RCC 7860 (cell line): ENCODE measurements at places on chromosomes 6 and 20.

GRCh38 chr6:133895573-133896343, 6.8 kb downstream of the TCF21 start:
- no peak for DNase-seq

GRCh38 chr20:4512891-4513550, 208.7 kb upstream of the PRND start:
- DNase-seq = peak; percentile 89

DNA sequence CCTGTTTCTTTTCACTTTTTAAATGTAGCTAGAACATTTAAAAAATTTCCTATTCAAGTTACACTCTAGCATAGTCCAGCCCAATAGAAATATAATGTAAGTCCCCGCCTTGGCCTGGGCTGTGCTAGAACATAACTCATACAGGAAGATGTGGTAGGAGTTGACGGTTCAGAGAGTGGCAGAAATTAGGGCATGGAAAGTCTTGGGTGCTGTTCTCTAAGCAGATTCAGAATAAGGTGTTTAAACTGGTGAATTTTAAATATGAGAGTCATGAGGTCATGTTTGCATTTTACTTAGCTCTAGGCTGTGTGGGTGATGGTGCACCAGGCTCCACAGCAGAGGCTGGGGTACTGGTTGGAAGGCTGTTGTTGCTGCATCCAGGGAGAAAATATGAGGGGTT, 256.5 kb downstream of the FARS2 start:
- DNase-seq = no peak

DNA sequence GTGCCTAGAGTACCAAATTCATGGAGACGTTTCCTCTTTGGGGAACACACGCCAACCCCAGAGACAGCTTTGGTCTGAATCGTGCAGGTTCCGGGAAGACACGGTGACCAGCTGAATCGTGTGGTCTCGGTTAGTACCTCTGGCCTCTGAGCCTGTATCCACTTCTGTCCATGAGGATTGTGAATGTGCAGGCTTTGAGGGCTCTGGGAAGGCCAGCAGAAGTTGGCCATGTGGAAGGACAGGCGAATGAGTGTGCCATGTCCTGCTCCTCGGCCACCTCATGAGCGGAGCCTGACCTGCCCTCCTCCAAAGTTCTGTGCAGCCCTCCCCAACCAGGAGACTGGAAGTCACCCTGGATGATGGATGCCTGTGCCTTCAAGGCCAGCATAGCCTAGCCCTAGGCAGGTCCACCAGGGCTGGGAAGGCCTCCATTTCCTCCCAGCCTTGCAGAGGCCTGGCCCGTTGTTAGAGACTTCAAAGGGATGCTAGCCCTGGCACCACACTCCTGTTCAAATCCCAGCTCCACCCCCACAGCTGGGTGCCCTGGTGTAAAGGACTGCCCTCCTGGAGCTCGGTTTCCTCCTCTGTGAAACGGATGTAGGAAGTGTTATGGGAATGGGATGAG, 1.7 kb upstream of the TMEM74B start:
- no peak for DNase-seq

- no peak for DNase-seq
Measured at GRCh38 chr6:140660295-140660694, 1285.8 kb upstream of the CITED2 start.

GRCh38 chr6:108883172-108883571, 35.0 kb downstream of the ARMC2 start:
- no peak for DNase-seq

DNA sequence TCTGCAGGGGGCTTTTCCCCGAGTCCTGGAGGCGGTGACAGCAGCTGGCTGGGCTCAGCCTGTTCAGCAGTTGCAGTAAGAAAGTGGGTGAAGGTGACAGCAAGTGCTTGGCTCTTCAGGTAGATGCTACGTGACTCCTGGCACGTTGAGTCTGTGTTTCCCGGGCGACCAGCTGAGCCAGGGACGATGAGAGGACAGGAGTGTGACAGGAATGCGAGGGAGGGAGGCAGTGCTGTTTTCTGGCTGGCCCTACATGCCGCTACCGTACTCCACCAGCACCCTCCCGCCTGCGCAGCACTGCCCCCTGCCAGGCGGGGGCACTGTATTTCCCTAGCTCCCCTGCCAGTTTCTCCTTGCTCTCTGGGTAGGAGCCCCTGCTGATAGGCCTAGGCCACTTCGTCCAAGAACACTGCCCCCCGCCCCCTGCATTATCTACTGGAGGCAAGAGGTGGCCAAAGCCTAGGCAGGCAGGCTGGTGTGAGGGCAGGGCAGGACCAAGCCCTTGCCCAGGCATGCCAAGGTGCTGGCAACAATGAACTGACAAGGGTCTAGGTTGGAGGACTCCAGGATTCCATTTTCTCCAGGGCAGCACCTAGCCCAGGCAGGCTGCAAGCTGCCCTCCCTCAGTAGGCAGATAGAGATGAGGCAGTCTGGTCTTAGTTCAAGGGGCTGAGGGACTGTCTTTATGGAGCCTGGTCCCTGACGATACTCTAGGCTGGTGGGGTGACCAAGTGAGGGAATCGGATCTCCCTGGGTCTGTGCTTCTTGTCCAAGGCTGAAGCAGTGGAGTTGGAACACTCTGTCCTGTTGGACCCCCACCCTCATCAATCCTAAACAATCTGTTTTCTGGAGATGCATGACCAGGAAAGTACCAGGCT, 19.2 kb downstream of the MRPS18A start:
- peak; percentile 93 for DNase-seq

DNA sequence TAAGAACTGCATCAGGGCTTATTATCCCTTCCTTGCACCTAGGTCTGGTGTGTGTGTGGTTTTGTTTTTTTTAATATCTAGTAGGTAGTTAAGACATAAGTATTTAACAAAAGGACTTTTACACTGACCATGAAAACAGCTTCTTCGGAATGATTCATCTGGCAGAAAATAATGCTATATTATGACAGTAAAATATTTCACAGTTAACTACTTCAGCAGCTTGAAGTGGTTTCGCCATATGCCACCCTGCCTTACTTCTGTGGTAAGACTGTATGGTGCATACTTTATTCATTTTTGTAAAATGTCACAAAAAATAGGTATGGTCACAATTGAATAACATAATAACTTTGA, 858 bp upstream of the PTPRK start:
- DNase-seq = no peak

- no peak for DNase-seq
Measured at GRCh38 chr6:31081872-31082271, 30.5 kb downstream of the C6orf15 start.

DNA sequence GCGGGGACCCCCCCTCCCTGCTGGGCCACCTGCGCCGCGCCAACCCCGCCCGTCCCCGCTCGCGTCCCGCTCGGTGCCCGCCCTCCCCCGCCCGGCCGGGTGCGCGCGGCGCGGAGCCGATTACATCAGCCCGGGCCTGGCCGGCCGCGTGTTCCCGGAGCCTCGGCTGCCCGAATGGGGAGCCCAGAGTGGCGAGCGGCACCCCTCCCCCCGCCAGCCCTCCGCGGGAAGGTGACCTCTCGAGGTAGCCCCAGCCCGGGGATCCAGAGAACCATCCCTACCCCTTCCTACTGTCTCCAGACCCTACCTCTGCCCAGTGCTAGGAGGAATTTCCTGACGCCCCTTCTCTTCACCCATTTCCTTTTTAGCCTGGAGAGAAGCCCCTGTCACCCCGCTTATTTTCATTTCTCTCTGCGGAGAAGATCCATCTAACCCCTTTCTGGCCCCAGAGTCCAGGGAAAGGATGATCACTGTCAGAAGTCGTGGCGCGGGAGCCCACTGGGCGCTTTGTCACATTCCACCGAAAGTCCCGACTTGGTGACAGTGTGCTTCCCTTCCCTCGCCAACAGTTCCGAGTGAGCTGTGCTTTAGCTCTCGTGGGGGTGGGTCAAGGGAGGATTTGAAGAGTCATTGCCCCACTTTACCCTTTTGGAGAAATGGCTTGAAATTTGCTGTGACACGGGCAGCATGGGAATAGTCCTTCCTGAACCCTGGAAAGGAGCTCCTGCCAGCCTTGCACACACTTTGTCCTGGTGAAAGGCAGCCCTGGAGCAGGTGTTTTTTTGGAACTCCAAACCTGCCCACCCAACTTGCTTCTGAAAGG, 2.1 kb downstream of the VEGFA start:
- no peak for DNase-seq

GRCh38 chr6:168627506-168628175, 186.7 kb downstream of the SMOC2 start:
- DNase-seq = no peak

DNA sequence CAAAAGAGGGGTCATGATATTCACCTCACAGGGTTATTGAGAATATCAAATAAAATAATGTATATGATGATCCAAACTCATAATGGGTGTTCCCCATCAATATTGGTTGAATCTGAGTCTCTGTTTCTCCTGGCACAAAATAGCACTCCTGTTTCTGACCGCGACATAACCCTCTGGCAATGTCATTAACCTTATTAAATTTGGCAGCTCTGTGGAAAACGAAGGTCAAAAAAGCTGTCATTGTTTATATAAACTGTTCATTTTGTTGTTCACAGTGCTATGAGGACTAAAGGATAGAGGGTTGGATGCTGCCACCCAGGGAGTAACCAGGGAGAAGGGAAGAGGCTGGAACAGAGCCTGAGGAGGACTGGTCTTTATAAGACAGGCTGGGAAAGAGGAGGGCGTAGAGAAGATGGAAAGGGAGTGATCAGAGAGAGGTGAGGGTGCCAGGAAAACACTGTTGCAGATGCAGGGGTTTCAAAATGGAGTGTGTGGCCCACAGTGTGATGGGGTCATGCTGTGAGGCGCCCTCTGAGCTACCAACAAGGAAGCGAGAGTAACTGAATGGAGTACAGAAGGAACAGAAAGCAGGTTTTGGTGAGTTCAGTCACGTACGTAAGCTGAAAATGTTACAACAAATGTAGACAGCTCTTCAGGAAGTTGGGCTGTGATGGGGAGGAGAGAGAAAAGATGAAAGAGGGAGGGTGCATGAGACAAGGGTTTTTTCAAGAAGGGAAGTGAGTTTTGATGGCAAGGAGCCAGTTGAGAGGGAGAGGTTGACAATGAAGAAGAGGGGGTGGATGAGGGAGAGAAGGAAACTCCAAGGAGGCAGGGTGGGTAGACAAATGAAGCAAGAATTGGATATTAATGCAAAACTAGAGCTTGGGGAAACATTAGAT, 251.6 kb upstream of the TAB2 start:
- no peak for DNase-seq
